ENCODE measurements at places on chromosomes 5 and 9.
A peak's percentile ranks its signal among the peaks of the same experiment; 100 is the strongest.

DNA sequence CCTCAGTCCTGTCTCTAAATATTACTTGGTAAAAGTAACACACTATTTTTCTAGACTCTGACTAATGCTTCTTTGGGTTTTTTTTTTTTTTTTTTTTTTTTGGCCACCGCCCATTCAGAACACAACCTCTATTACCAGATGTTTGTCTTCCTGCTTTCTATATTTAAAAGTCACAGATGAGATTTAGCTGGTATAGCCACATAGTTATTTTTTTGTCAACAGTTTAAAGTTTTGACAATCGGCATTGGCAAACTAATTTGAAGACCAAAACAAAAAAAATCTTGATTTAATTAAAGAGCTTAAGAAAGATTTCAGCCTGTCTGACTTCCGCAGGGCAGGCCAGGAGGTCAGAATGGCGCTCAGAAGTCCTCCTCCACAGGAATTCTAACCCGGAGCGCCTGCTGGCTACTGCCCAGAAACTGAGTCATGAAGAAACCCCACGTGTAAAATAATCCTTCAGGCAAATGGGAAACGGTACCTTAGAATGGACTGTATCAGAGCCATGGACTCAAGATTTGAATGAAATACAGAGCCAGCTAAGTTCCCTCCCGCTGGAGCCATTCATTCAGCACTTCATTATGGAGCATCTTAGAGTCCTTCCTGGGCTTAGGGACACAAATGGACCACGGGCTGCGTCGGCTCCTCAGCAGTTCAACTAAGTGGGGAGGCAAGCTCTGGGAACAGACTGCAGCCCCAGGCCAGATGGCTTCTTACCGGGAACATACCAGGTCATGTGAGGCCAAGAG lies 55.6 kb downstream of the PTPDC1 start:
- DNase-seq: no peak

GRCh38 chr5:53779541-53779981 lies 219.1 kb downstream of the NDUFS4 start:
- no peak for DNase-seq

GRCh38 chr9:32603914-32604852 lies 31.2 kb upstream of the NDUFB6 start:
- DNase-seq: no peak

- DNase-seq: peak; percentile 85
Measured at GRCh38 chr9:129068990-129069861, 11.7 kb upstream of the DOLPP1 start.
